Activated CD4-positive, alpha-beta memory T cell treated with anti-CD3 and anti-CD28 coated beads, Interleukin-2, amount 10 ng/mL, durations not matched to agents 7 days and 5 days (primary cell): ENCODE measurements at places on chromosomes 4 and X. TPM values are rescaled to one million over a fixed set of nuclear protein-coding genes. Genes with fewer than 3 reads are reported as not detected.

ERVMER34-1 gene
- not detected for total RNA-seq

- no peak for DNase-seq
Measured at GRCh38 chr4:7252051-7252450, 59.7 kb downstream of the SORCS2 start.

DNA sequence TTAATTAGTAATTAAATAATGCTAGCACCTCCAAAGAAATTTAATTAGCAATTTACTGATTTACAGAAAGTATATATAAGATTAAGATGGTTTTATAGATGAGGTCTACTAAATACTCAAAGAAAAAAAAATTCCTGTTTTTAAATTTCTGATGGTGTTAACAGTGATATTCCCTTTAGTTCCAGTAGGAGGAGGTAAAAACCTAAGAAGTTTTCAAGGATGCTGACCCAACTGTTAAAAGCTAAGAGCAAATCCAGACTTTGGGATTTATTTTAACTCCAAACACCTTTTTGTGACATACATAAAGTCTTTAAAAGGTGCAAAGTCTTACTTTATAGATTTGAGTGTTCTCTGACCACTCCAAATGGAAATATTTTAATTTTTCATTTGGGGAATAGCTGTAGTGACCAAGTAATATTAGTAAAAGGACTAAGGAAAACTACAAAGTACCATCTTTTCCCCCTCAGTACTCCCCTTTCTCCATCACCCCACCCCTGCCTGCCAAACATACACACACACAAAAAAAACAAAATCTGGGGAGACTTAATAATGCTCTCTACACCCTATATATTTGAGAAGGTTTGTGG is 34.2 kb upstream of the CSN1S1 start:
- DNase-seq = no peak

- DNase-seq = peak; percentile 17
Measured at GRCh38 chrX:3788494-3789233, 75.2 kb upstream of the PRKX start.

DNA sequence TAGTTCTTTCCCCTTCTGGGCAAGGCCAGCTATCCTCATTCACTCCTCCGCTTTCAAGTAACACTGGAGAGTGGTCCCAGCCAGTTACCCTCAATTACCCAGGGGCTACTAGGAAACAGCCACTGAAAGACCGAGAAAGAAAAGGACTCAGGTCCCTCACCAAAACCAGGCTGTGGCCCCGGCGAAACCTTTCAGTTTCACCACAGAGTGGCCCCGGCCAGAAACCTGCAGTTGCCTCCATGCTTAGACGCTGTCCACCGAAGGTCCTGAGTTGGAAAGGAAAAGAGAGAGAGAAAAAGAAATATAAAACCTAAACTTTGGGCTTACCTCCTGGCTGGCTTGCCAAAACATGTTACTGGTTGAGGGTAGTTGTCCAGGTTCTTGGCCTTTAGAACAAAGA is 5.0 kb upstream of the AREG start:
- DNase-seq = no peak

ETDB gene
- not detected for total RNA-seq

HAUS7 gene
- 33.8 TPM for total RNA-seq

SLC9B1 gene
- 1.9 TPM for total RNA-seq

- no peak for DNase-seq
Measured at GRCh38 chrX:139113708-139114107, 402.2 kb upstream of the FGF13 start.

GRCh38 chr4:110164251-110164650 is 34.2 kb downstream of the ELOVL6 start:
- DNase-seq = no peak

UGT2B7 gene
- total RNA-seq = not detected

DNA sequence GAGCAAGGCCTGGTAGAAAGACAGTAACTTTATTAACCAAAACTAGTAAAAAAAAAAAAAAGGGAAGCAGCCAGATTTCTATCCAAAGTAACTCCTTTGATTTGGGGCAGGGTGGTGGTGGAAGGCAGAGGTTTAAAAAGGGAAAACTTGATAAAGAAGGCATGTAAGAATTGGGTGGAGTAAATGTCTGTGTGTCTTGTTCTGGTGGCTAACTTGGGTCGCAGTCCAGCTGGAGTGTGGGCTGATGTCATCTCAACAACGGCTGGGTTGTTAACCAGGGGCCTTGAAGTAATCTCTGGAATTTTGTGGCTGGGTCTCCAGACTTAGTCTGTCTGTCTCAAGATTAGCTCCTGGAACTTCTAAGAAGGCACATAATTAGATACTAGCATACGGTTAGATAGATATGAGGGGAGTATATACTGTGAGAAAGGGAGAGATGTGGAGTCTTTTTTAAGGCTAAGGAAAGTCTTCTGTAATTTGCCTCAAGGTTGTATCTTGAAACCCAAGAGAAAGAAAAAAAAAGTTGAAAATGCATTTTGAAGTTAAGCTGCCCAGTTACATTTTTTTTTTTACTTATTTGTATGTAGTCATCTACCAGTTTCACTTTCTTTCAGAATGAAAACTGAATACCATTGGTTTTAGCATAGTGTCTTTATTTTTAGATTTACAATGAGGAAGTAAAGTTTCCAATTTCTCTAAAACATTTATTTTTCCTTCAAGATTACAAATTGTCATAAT is 48.3 kb downstream of the MTHFD2L start:
- DNase-seq = no peak

DNA sequence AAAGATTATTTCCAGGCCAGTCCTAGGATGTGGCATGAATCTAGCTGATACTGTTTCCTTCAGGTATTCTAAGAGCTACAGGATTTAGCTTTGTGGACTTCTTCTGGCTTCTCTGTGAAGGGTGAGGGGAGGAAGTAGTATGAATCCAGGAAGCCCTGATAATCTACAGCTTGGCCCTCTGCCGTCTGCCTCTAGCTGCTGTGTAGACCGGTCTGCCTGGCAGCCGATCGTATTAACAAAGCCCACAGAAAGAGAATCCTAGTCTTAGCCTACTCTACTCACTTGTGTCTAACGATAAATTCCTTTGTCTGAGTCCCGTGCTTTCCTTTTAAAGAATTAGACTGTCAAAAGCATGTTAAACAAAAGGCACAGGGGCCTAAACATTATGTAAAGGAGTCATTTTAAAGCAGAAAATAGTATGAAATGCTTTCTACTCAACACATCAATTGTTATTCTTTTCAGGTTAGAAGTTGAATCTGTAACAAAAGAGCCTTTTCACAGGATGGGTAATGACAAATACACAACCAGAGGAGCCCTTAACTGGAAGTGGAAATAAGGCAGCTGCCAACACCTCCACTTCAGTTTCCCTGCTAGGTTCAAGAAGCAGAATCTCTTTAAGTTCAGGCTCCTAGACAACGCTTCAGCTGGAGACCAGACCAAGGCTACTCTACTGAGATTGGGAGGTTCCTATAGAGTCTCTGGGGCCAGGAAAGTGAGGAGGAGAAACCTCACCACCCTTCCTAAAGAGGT is 48.9 kb upstream of the UCP1 start:
- no peak for DNase-seq

DNA sequence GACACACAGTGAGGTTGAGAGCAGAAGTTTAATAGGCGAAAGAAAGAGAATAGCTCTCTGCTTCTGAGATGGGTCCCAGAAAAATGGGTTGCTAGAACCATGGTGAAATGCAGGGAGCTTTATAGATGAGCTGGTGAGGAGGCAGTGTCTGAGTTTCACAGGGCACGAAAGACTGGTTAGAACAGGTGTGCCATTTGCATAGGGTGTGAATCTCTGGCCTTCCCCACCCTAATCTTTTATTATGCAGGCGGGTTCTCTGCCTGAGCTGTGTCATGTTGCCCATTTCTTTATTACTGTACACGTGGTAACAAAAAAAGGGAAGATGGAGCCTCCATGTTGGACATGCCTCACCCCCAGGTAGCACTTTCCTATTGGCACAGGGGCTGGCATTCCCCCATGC is 39.1 kb downstream of the FUNDC1 start:
- no peak for DNase-seq

GRCh38 chr4:122172266-122172665 is 20.1 kb downstream of the BLTP1 start:
- DNase-seq = no peak
